ENCODE measurements at places on chromosomes 2 and 18.

DNA sequence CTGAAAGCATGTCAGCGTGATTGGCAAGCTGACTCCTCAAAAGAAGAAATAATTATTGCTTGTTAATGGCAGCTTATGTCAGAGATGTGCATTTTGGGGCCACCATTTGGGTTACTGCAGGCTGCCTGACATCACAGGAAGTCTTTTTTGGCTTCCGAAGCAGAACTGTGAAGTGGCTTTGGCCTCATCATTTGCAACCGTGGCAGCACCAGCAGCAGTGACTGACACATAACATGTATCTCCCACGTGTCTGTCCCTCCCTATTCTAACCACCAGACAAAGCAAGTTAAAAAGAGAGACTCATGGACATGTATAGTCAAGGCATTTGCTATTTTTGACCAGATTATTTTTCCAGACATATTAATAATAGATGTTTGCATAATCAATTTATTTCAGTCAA is 488.7 kb upstream of the ACVR2A start:
- DNase-seq, result no peak

DNA sequence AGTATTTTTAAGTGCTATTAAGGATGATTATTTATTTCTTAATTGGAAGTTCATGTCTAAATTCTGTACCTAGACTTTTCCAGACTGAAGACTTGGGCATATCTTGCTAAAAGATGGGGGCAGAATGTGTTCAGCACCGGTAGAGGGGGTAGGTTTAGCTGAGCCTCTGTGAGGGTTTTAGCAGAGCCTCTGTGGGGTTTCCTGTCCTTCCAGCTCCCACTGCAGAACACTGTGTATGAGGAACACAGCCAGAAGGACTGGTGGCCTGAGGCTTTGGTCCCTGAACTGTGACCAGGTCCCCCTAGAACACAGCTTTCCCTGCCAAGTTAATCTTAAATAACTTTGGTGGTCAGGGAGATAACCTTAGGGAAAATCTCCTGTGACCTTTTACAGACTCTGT is 123.4 kb upstream of the EPC2 start:
- no peak for DNase-seq

DNA sequence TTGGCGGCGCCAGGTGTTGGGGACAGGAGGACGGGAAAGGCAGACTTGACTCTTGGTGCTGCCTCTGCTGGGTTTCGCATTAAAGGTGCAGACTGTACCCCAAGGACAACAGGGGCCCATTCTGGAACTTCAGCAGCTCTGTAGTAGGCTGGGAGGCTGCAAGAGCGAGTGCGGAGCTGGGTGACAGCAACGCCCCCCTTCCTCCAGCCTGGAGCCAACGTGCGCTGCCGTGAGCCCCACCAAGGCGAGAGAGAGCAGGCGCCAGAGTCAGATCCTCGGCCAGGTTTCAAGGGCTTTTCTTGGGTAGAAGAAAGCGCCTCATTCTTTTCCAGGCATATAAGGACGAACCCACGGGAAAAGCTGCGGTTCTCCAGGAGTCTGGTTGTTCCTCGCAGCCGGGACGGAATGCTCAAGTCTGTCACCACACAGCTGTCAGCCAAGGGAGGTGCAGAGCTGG is 1.9 kb downstream of the DOK6 start:
- no peak for DNase-seq

DNA sequence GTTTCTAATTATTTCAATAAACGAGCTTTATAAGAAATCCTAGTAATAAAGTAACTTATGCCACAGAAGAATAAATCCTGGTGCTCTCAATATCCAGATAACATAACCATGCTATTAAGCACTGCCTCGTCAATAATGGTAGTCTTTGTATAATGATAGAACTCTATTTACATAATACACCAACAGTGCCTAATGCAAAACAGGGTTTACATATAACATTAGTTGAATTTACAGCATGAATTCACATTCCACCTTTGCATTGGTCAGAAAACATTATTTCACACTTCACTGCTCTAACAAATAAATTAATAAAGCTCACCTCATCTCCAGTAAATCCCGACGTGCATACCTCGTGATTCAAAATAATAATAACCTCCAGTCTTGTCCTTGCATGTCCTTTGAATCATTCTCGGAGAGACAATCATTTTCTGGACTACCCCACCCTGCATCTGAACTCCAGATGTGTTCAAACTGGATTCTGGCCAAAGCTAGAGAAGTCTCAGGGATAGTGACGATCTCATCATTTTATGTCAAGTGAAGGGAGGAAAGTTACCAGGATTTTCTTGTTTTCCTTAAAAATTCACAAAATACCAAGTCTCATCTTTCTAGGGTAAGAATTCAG is 189.2 kb downstream of the NCKAP5 start:
- DNase-seq, result no peak

- peak; percentile 6 for DNase-seq
Measured at GRCh38 chr2:54767921-54768320, 44.5 kb downstream of the EML6 start.

- no peak for DNase-seq
Measured at GRCh38 chr18:24485681-24486080, 25.2 kb downstream of the HRH4 start.

DNA sequence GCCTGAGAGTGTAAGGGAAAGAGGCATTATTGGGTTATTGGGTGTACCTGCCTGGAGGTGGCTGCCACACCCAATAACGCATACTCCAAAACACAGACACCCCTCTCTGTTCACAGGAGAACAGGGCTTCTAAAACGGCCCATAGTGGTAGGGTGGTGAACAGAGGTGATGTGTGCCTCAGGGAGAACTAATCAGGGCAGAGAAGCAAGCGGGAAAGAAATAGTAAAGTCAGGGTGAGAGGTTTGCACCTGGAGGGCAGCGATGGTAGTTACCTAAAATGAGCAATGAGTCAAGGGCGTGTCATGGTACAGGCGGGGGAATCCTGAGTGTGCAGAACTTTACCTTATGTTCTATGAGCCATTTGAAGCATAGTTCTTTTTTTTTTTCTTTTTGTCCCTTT is 21.6 kb upstream of the VPS4B start:
- no peak for DNase-seq

GRCh38 chr2:239441261-239442078 is 40.6 kb upstream of the HDAC4 start:
- DNase-seq, result no peak

GRCh38 chr18:76668119-76668518 is 154.2 kb upstream of the ZNF236 start:
- DNase-seq, result no peak

DNA sequence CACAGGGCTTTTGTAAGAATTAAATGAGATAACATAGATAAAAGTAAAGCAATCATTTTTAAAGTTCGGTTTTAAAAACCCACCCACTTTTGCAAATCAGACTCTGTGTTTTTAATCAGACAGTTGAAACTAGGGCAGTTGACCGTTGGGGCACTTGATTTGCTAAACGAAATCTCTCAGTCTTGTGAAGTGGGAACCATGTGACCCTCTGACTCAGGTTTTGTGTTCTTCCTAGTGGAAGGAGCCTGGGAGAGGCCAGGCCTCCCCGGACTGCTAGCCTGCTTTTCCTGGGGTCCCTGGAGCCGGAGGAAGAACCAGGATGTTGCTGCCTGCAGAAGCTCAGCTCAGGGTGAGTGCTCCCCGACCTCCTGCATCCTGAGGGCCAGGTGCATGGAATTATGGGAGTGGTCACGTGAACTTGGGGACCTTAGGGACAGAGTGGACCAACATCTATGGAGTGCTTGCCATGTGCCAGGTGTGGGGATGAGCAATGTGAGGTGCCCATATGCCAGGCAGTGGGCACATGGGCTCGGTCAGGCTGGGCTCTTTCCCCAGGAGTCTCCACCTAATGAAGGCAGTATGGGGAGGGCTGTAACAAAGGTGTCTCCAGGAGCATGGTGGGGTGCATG is 3.9 kb downstream of the C2orf72 start:
- DNase-seq, result no peak

GRCh38 chr2:205815673-205816072 is 133.4 kb downstream of the NRP2 start:
- no peak for DNase-seq

DNA sequence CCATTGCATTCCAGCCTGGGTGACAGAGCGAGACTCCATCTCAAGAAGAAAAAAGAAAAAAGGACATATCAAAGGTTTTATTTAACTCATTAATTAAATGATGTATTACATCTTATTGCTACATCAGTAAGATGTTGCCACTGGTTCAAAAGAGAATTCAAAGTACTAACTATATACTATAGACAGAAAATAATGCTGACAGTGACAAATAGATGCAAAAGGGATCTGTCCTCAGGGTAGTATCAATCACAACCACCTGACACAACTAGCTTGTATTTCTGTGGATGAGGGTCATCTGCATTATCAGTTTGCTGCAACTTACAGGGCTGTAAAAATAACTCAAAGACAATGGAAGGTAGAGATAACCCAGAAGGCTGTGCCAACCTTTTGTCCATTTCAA is 16.4 kb upstream of the CREG2 start:
- no peak for DNase-seq

DNA sequence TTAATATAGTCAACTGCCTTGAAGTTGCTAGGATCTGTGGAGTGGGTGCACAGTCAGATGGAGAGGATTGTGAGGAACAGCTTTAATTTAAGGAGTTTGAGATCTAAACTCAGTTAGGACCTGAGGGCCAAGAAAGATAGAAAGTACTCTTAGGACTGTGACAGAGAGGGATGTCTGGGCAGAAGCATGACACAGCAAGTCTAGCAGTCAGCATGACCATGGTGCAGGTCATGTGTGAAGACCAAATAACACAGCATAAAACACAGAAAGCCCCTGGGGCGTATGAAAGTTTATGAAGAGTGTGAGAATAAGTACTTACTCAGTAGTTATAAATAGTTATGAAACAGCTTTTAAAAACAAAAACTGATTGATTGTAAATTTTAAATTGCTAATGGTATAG is 107.2 kb downstream of the GALNT1 start:
- no peak for DNase-seq

- DNase-seq, result no peak
Measured at GRCh38 chr18:56009411-56009810, 421.4 kb upstream of the TCF4 start.

DNA sequence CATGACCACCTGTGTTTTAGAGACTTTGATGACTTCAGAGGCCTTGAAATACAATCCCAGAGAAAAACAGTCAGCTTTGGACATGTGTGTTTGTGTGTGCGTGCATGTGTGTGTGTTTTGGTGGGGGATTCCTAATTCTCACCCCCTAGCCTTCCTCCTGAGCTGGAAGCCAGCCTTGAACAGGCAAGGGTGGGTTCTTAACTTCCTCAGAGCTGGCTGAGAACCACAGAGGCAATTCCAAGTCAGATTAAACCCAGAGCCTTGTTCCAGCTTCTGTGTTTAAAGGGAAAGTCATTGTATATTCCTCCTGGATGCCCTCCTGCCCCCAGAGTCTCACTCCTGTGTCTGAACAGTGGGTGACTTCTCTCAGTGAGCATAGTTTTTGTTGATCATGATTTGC is 45.2 kb upstream of the MGAT4A start:
- DNase-seq, result no peak

GRCh38 chr2:107772353-107772752 is 54.3 kb upstream of the RGPD4 start:
- no peak for DNase-seq

DNA sequence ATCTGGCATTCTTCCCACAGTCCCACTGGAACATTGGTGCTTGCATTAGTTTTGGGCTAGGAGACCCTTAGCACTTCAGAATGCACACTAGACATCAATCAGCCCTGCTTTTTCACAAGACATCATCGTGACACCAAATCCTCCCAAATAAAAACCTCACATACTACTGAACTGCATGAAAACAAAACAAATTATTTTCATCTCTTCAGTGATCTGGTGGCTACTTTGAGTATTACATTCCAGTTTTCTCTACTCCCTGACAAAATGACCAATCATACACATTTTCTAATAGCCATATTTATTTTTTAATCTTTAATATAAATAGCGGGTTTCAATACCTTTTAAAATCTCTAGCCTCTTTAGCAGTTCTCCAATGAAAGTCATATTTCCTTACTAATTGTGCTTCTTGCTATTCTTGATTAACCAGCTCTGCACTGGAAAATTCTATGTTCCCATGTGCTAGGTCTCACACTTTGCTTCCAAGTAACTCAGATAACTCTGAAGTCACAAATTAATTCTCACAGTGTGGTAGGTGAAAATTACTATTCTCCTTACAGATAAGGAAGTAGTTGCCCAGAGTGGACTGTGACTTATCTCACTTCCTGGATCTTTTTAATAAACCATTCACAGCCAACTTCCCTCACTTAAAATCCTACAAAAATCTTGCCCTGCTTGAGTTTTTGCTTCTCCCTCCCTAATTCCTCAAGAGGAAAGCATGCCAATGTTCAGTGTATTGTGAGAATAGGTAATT is 82.5 kb upstream of the EPB41L3 start:
- no peak for DNase-seq

DNA sequence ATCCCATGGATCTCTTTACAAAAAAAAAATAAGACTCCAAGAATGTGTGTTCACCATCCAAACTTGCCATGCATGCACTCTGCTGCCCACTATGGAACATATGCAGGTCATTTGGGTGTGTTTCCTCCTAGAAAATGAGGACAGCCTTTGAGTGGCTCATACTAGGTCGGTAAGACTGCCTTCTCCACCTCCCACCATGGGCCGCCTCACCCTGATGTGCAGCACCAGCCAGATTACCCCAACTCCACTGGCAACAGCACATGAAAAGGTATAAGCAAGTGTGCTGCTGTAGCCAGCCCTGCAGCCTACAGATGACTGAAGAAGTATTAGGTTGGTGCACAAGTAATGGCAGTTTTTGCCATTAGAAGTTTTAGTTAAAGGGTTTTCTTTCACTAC is 214.2 kb downstream of the ATAD2B start:
- DNase-seq, result no peak

DNA sequence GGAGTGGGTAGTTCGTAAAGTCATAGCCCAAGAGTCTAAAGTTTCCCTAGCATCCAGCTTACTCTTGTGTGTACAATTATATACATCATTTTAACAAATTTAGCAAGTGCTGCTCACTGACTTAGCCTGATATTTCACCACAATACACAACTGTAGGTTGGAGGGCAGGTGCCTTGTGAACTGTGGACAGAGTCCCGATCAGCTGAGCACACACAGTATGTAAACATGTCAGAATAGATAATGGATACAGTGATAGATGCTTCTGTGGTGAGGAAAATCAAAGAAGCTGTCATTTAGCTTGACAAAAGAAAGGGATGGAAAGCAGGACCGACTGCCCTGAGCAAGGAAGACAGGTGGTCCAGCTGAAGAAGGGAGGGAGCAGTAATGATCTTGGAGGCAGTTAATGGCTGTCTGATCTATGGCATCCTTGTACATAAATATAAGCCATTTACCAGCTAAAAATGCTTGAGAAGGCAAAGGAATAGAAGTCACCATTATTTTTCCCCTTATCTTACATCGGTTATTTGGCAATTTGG is 372.8 kb upstream of the UBE2E3 start:
- DNase-seq, result no peak

GRCh38 chr2:43259512-43259911 is 33.1 kb upstream of the ZFP36L2 start:
- DNase-seq, result no peak

Data from activated CD4-positive, alpha-beta T cell treated with anti-CD3 and anti-CD28 coated beads, Interleukin-2, Interleukin-6, amounts not matched to agents 100 ng/mL and 50 ng/mL, durations not matched to agents 16 hours and 8 hours (primary cell).